Hepatocyte (in vitro differentiated cells): ENCODE measurements at places on chromosomes 13 and 19. TPM values are rescaled to one million over a fixed set of nuclear protein-coding genes. Genes with fewer than 3 reads are reported as not detected.

- DNase-seq: no peak
These were observed 38.1 kb downstream of the DGKH start for GRCh38 chr13:42086582-42086981.

DNA sequence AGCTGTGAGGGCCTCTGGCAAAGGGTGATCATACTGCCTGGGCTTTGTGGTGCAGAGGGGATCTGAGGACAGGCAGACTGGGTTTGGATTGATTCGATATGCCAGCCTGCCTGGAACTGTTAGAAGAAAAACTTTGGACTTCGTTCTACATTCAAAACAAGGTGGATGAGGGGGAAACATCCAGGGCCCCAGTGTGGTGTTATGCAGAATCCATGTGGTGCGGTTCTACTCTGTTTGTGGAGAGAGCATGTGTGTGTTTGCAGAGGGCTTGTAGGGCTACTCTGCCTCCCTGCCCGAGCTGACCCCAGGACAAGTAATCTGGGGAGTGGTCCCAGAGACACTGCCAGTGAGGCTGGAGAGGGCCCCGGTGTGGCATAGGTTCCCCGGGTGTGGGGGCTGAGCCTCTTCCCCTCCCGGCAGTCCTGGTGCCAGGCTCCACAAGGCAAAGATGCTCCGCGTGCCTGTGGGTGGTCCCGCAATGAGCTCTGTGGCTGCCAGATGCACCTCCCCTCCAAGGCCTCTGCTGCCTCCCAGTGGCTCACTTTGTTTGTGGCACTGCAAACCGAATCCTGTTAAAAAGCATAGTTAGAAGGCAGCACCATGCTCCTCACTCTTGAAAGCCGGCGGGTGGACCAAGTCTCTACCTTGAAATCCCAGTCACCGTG is 22.3 kb upstream of the TFDP1 start:
- DNase-seq: peak; percentile 85

GRCh38 chr19:3506384-3507340 is 551 bp downstream of the FZR1 start:
- DNase-seq: peak; percentile 50

GRCh38 chr19:20051841-20052768 is 12.8 kb upstream of the ZNF682 start:
- peak; percentile 97 for DNase-seq

DNA sequence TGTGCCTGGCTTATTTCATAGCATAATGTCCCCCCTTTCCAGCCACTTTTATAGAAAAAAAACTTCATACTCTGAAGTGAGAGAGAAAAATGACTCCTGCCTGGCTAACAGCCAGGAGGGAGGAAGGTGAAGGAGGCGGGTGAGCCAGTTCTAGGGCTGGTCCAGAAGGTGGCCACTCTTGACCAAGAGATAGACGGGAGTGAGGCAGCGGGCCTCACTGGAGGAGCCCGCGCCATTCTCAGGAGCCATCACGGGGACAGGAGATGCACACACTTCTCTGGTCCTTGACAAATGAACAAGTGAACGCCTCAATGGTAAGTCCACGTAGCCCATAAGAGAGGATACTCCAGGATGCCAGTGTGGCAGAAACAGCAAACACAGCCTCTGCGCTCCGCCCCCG is 231.4 kb downstream of the UQCRFS1 start:
- no peak for DNase-seq

NECTIN2 gene
- polyA plus RNA-seq: 300 and 307 TPM in 2 replicates

- DNase-seq: no peak
These were observed 4.0 kb downstream of the MCF2L start for GRCh38 chr13:112972867-112973576.

DNA sequence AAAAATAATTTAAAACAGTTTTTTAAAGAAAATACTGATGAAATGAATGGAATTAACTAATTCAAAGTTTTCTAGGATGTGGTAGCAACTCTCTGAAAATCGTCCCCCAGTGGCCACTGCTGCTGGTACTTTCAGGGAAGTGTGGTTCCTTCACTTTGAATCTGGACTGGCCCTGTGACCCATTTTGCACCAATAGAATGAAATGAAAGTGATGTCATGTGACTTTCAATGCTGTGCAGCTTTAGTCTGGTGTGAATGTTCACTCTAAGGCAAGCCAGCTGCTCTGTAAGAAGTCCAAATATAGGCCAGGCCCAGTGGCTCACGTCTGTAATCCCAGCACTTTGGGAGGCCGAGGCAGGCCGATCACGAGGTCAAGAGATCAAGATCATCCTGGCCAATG is 26.4 kb upstream of the HNRNPA1L2 start:
- DNase-seq: no peak

ZSCAN1 gene
- polyA plus RNA-seq: 1.1 and 3.8 TPM in 2 replicates

DNA sequence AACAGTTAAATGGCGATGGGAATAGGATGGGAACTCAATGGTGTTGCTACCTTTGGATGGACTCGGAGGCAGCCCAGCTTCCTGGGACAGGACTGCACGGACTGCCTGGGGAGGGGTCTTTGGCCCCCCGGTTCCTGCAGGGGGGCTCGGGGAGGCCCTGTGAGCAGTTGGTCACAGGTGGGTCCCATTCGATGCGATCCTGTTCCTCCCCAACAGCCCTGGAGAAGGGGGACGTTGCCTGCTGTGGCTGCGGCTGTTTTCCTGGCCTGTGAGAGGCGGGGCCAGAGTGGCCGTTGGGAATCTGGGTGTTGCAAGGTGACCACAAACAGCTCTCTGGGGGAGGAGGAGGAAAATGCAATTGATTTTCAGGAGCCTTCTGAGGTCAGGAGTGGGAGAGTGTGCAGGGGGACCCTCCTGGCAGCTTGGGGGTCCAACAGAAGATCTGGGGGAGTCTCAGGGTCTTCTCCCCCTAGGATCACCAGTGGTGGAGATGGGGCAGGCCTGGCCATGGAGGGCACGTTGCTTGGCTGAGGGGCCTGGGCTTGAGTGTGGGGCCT is 1.9 kb upstream of the PLPPR3 start:
- peak; percentile 12 for DNase-seq

CEACAM18 gene
- polyA plus RNA-seq: 0.19 TPM in 1 of 2 replicates, not detected in the other

ZNF667 gene
- 2.4 and 2.7 TPM in 2 replicates for polyA plus RNA-seq

DNA sequence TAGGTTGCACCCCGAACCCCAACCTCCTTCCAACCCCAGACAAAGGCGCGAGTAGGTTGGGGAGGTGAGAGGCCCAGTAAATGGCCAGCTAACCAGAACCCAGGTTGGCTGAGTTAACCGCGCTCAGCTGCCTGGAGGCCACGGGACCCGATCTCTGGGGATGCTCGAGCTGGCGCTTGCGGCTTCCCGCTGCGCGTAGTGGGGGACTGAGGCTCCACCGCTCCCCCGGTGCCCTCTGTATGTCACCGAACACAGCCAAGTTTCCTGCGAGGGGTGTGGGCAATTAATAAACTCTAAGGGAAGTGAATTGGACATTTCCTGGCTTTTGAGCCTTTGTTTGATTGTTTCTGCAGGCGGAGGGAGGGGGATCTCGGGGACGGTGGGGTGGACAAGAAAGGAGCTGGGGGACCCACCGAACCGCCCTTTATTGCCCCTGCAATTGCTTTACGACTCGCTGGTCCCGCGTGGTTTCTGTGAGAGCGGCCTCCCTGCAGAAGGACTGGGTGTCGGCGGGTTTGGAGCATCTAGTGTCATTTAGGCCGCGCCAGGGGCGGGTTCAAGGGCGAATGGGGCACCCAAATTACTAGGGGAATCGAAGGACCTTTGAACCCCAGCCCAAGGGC is 3.5 kb upstream of the ZIC5 start:
- DNase-seq: no peak

- DNase-seq: no peak
These were observed 32.7 kb downstream of the STK24 start for GRCh38 chr13:98544104-98544710.

DNA sequence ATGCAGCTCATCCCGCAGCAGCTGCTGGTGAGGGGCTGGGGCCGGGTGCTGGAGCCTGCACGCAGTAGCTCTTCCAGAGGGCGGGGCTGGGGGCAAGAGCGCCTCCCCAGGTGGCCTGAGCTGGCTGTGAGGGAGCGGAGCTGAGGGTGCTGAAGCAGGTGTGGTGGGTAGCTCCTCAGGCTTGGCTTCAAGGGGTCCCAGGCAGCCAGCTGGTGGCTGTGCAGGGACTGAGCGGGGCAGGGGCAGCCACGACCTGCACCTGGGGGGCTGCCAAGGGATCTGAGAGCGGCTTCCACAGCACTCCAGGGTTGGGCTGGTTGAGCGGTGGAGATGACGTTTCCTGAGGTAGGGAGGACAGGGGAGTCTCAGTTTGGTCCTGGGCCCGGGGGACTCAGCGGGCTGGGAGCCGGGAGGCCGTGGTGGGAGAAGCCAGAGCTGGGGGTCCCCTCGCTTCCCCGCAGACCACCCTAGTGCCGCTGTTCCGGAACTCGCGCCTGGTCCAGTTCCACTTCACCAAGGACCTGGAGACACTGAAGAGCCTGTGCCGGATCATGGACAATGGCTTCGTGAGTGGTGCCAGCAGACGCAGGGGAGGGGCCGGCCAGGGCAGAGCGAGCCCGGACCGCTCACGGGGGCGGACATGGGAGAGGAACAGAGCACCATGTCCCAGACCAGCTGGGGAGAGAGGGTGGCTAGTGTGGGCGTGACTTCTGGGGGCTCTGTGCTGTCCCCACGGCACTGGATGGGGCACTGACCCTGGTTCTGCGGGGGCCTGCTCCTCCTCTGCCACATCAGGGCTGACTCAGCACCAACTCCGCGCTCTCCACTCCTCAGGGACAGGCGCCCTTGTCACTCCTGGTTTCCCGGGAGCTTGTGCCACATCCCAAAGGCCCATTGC is 7.4 kb downstream of the PTOV1 start:
- no peak for DNase-seq

DNA sequence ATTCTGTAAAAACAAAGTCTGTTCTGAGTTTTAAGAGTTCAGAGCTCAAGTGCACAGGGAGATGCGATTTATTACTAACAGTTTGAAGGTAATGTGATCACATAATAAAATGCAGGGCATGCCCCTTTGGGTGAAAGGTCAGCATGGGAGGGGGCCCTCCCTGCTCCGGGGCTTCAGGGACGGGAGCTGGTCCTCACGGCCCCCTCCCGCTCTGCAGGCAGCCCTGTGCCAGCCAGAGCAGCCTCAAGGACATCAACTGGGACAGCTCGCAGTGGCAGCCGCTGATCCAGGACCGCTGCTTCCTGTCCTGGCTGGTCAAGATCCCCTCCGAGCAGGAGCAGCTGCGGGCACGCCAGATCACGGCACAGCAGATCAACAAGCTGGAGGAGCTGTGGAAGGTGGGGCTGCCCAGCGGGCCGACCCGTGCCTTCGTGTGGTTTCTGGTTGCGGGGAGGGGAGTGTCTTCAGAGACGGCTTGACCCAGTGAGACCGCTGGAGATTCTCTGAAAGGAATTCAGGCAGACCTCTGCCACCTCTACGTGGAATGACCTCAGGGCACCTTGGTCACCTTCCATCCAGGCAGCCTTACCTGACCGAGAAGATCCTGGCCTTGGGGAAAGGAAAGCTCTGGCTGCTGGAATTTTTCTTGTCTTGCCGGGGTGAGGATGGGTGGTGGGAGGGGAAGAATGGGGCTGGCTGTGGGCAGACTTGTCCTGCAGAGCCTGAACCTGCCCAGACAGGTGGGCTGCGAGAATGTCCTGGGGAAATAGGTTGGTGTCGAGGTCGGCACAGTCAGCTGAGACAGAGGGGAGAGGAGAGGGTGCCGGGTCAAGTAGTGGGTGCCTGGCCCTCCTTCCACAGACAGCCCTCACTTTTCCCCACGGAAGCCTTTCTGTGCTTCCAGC is 19.0 kb downstream of the UPF1 start:
- no peak for DNase-seq

DNA sequence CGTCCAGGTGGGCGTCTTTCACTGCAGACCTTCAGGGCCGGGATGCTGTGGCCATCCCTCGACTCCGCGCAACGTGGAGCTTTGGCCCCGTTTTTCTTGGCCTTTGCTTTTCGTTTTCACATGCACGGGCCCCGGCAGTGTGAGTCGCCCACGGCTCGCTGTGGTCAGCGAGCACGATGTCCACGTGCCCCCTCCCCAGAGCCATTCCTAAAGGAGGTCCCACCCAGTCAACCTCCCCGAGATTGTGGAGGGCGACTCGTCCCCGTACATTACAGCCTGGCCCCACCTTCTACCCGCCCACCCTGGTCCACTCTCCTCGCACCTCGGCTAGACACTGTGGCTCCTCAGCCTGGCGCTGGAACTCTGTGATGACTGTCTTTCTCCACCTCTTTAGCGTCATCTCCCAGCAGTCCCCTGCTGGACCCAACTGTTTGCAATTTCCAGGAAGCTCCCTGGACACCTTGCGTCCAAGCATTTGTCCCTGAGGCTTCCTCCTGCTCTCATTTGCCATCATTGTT is 405 bp downstream of the ZNF446 start:
- DNase-seq: peak; percentile 46
